ENCODE measurements at places on chromosomes 1 and 21.

- no peak for DNase-seq
These were observed 137.3 kb downstream of the ZSCAN20 start for GRCh38 chr1:33609739-33610138.

GRCh38 chr1:43705982-43706597 is 1.2 kb upstream of the ST3GAL3 start:
- no peak for DNase-seq

DNA sequence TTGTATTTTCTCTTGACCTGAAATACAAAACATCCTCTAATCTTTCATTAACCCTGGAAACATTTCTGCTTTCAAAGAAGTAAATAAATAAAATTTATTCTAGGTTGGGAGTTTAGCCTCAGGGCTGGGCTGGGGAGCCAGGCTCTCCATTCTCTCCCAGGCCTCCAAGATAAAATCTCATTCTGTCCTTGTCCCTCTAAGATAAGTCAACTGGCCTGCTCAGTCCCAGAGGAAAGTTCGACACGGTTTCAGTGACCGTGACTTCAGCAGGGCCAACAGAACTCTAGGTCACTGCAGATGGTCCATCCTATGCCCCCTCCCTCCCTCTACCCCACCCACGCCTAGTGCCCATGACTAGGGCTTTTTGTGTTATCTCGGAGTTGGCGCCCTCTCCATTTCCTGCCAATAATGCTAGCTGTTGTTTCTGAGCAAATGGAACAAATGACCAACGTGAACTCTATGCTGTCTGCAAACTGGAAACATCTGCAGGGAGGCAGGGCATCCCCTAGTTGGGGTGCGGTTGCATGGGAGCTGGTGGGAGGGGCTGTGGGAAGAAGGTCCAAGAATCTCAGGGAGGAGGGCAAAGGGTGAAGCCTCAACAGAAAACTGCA is 10.1 kb upstream of the ADORA3 start:
- DNase-seq = no peak

GRCh38 chr1:235802573-235803346 is 63.9 kb downstream of the LYST start:
- DNase-seq = no peak

GRCh38 chr21:41254090-41254700 is 62.4 kb upstream of the FAM3B start:
- no peak for DNase-seq

GRCh38 chr21:35026153-35026500 is 23.0 kb downstream of the RUNX1 start:
- DNase-seq = no peak

DNA sequence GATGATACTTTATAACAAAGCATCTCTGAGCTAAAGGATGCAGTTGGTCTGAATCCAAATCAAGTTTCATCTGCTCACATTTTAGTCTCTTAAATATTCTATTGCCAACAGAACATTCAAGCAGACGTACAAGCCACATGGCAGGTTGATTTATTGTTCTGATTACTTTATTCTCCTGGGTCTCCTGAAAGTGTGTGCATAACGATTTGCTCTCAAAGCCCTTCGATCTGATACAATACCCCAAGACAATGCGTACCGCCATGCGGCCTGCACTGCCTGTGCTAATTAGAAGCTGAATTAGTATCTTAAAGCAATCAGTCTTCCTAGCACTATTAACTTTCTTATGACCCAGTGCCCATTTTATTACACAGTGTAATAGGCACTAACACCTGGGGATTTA is 56.9 kb downstream of the FHAD1 start:
- no peak for DNase-seq

DNA sequence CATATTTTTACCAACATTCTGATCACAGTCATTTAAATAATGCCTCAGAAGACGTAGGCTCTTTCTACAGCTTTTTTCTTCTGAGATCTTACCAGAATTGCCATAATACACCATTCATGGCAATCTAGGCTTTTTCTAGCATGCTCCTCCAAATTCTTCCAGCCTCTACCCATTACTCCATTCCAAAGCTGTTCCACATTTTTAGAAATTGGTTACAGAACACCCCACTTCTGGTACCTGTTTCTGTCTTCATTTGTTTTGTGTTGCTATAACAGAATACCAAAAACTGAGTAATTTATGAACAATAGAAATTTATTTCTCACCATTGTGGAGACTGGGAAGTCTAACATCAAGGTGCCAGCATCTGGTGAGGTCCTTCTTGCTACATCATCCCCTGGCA is 385.4 kb downstream of the BRINP2 start:
- no peak for DNase-seq

- no peak for DNase-seq
These were observed 245.0 kb downstream of the FGGY start for GRCh38 chr1:59541891-59542290.

DNA sequence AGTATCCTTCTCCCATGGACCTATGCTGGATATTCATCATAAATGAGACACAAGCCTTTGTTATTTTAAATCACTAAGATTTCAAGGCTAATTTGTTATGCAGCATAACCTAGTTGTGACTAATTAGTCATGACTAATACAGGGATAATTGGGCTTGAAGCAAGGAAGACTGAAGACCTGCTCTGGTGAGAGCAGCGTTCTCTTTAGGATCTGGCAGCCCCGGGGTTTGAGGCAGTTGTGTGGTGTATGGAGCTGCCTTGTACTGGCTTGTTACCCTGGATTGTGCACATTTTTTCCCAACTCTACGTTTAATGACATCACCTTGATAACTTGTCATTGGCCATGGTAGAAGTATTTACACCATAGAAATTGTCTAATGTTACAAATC is 25.7 kb upstream of the SPAG17 start:
- DNase-seq = no peak

DNA sequence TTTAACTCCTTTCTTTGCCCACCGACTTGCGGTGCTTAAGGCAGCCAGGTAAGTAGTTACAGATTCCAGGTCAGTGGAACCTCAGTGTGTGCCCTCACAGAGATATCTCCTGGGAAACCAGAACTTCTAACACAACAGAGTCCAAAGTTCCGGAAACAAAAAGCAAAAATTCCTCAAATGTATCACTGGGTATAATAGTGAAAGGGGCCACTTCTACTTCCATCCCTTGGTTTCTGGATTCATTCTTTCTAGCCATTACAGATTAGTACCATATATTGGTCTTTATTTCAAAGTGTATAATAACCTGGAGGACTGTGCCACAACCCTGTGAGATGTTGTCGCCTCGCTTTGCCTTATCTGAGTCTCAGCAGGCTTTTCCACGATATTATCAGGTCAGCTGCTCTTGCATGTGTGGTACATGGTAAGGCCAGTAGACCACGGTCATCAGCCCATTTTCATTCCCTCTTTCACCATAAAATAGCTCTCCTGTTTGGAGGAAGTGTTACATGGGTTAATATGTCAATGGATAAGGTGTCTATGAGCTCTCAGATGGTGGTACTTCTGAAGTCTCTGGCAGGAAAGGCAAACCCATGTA is 14.9 kb upstream of the VASH2 start:
- no peak for DNase-seq

- no peak for DNase-seq
These were observed 112.2 kb downstream of the MAP3K21 start for GRCh38 chr1:233439721-233440120.

- DNase-seq = no peak
These were observed 791.4 kb downstream of the BRINP3 start for GRCh38 chr1:189686288-189686687.

GRCh38 chr1:173884701-173885100 is 16.5 kb downstream of the ZBTB37 start:
- no peak for DNase-seq

GRCh38 chr1:183477986-183478781 is 5.9 kb downstream of the SMG7 start:
- DNase-seq = no peak

- no peak for DNase-seq
These were observed 115.8 kb downstream of the C1orf94 start for GRCh38 chr1:34292472-34292871.

DNA sequence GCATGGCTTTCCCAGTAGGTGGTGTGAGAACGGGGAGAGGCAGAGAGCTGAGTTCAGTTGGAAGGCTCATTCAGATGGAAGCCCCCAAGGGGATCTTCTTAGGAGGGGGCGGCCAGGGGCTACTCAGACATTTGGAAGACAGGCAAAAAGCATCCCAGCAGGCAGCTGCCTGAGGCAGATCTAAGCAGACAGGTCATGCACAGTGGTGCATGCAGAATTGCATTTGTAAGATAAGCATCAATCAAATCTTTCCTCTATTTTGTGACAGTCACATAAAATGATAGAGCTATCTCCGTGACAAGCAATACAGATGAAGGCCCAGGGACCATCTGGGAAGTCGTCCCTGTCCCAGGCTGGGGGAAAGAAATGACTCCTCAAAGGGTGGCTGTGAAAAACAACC is 3.8 kb downstream of the RAB3B start:
- DNase-seq = no peak

DNA sequence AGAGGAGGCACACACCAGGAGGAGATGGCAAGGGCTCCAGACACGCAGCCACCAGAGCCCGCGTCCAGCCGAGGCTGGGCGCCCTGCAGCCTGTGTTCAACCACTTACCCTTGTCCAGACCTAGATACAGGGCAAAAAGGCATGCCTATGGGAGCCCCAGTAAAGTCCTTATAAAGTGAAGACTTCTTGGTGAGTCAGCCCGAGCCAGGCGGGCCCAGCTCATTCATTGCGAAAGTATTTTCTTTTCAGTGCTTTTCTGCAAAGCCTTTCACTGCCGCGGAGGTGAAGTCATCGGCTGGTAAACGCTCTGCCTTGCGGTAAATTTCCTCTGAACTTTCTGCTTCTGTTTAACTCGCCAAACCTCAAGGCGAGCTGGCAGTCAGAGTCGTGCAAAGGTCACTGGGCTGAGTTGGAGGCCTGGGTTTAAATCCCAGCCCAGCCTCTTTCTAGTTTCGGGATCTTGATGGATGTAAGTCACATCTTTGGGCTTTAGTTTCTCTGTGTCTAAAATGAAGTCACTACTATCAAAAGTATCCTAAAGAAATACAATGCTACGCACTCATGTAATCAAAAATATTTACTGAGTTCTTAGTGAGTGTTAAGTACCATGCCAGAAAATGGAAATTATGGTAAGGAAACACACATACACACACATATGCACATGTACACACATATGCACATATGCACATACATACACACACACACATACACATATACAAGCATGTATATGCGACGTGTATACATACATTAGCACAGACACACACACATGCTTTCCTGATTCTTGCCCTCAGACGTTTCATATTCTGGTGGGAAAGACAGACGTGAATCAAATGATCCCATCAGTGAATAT is 54.7 kb upstream of the IFFO2 start:
- peak; percentile 97 for DNase-seq

GRCh38 chr1:81551946-81552345 is 248.8 kb upstream of the ADGRL2 start:
- DNase-seq = no peak

GRCh38 chr21:43937891-43938309 is 72.9 kb downstream of the AGPAT3 start:
- no peak for DNase-seq

DNA sequence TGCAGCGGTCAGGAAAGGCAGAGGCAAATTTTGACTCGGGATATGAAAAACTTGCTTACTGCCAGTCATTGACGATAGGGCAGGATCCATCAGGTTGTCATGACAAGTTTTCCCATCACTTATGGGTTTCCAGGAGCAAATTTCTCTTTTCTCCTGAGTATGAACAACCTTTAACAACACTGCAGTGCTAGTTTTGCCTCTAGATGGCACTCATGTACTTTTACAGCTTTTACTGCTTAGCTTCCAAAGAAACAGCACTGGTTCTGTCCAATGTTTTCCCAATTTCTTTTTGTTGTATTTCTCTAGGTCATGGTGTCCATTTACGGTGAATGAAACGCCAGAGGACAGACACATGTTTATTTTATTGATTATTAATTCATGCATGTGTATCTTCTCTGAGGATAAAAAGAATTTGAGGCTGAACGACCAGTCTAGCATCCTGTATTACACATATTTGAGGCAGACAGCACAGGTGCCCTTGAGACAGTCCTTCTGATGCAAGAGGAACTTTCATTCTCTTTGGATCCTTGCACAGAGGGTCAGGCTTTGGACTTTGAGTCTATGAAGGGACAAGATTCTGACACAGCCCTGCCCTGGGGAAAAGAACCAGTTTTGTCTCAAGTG is 112.3 kb upstream of the TRABD2B start:
- DNase-seq = no peak

DNA sequence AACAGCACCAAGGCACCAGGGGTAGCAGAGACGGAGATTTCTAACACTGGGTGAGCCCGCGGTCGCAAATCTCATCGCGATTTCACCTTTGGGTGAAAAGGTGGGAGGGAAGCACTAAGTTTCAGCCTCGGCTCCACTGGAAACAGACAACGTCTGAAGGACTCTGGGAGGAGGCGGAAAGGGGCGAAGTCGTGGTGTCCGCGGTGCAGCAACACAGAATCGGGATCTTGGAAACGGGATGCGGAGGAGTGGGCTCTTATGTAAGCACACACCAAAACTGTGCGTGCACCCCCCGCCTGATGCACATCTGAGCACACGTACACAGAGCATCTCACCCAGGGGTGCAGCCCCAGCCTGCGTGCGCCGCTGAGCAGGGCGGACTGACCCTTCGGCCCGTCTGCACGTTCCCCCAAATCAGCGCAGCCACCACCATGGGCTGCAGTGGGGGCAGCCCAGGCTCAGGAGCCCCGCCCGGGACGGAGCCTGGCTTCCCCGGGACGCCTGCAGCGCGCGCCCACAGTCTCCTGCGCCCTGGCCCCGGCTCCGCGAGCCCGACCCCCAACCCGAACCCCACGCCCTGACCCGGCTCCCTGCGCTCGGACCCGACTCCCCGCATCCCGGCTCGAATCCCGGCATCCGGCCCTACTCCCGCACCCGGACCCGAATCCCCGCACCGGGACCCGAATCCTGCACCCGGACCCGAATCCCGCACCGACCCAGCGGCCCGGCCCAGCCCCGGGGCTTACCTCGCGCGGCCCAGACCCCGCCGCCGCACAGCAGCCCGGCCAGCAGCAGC is 670 bp downstream of the CLSTN1 start:
- no peak for DNase-seq

GRCh38 chr1:173267453-173267945 is 60.4 kb upstream of the TNFSF4 start:
- DNase-seq = no peak

GRCh38 chr1:31410871-31411270 is 2.1 kb upstream of the SERINC2 start:
- no peak for DNase-seq

DNA sequence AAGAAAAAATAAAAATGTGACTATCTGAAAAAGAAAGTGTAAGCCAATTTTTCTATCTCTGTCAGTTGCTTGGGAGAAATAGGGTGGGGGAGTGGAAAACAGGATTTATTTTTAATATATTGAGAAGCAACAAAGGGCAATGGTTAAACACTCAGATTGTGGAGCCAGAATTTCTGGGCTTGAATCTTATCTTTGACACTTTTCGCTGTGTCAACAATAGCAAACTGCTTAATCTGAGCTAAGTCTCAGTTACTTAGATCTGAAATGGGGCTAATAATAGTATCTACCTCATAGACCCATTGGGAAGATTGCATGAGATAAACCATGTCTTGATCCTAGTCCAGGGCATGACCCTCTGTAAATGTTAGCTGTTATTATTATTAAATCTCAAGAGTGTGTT is 468.1 kb downstream of the ADGRL2 start:
- no peak for DNase-seq
